Large intestine (tissue), 12 donors: ENCODE measurements at places on chromosomes 2 and 18.
A peak's percentile ranks its signal among the peaks of the same experiment; 100 is the strongest.

- H3K4me1 ChIP-seq, result no peaks in the 10 kb centered on the region
- DNase-seq, result no peak
- no peak overlapping the region for H3K4me3 ChIP-seq
- no peak overlapping the region for H3K27ac ChIP-seq
- peaks cover 5% of the 10 kb centered on the region for H3K36me3 ChIP-seq
- no peaks in the 10 kb centered on the region for H3K27me3 ChIP-seq
These were observed 46.7 kb downstream of the FANCL start for GRCh38 chr2:58194458-58194857.

DNA sequence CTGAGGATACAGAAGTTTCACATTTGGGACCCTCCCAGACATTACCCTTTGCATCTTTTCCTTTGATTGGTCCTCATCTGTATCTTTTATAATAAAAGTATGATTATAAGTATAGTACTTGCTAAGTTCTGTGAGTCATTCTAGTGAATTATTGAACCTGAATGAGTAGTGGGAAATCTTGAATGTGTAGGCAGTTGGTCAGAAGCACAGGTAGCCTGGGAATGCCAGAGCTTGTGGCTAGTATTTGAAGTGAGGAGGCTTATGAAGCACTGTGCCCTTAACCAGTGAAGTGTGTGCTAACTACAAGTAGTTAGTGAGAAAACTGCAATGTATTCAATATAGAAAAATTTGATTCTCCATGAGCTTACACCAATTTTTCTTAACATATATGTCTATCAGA lies 257.6 kb downstream of the GRB14 start:
- no peaks in the 10 kb centered on the region for H3K4me1 ChIP-seq
- H3K27ac ChIP-seq, result no peak overlapping the region
- no peak for DNase-seq
- H3K27me3 ChIP-seq, result no peaks in the 10 kb centered on the region

DNA sequence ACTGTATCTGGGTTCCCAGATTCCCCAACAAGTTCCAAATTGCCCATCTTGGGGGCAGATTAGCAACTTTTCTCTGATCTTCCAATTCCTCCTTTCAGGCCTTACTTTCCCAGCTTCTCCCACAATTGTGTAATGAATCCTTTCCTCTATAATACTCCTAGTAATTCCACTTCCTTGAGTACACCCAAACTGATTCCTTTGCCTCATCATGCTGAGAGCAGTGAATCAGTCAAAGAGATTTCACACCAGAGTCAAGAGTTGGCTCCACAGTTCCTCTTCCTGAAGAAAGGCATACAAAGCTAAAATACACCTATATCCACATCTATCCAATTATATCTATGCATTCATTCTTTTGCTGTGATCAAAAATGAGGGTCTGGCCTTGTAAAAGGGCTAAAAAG lies 28.6 kb upstream of the DAPL1 start:
- no peaks in the 10 kb centered on the region for H3K27me3 ChIP-seq
- no peaks in the 10 kb centered on the region for H3K36me3 ChIP-seq
- H3K27ac ChIP-seq, result no peak overlapping the region
- H3K4me1 ChIP-seq, result no peaks in the 10 kb centered on the region
- no peak for DNase-seq
- no peak overlapping the region for H3K4me3 ChIP-seq

GRCh38 chr2:38515155-38516074 lies 87.3 kb downstream of the HNRNPLL start:
- DNase-seq, result peak; percentile 30
- H3K4me3 ChIP-seq, result peak overlapping the region; percentile 5
- H3K27me3 ChIP-seq, result no peaks in the 10 kb centered on the region
- H3K27ac ChIP-seq, result peak overlapping the region; percentile 37
- no peaks in the 10 kb centered on the region for H3K36me3 ChIP-seq

GRCh38 chr2:64036034-64036705 lies 16.9 kb upstream of the VPS54 start:
- no peak overlapping the region for H3K27ac ChIP-seq
- no peaks in the 10 kb centered on the region for H3K27me3 ChIP-seq
- H3K36me3 ChIP-seq, result no peaks in the 10 kb centered on the region
- DNase-seq, result no peak

GRCh38 chr18:676069-676468 lies 18.6 kb downstream of the TYMS start:
- no peak overlapping the region for H3K4me3 ChIP-seq
- peaks cover 27% of the 10 kb centered on the region for H3K4me1 ChIP-seq
- H3K36me3 ChIP-seq, result peaks cover 86% of the 10 kb centered on the region
- no peaks in the 10 kb centered on the region for H3K27me3 ChIP-seq
- H3K27ac ChIP-seq, result no peak overlapping the region

DNA sequence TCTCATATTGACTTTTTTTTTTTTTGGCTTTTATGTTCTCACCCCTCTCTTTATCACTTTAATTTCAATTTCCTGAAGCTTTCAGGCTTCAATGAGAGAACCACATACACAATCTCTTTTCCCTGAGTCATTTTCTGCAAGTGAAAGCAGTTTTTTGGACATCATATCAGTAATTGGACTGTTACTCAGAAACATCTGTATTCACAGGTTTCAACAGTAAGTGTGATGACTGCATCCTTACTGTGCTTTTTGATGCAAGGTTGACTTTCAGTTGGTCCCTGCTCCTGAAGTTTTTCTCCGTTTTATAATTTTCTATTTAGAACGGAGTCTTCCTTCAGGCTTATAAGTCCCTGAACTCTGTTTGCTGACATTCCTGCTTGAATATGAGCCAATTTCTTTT lies 70.5 kb upstream of the CCBE1 start:
- H3K4me3 ChIP-seq, result no peak overlapping the region
- no peaks in the 10 kb centered on the region for H3K4me1 ChIP-seq
- no peaks in the 10 kb centered on the region for H3K36me3 ChIP-seq
- H3K27me3 ChIP-seq, result no peaks in the 10 kb centered on the region
- DNase-seq, result no peak

DNA sequence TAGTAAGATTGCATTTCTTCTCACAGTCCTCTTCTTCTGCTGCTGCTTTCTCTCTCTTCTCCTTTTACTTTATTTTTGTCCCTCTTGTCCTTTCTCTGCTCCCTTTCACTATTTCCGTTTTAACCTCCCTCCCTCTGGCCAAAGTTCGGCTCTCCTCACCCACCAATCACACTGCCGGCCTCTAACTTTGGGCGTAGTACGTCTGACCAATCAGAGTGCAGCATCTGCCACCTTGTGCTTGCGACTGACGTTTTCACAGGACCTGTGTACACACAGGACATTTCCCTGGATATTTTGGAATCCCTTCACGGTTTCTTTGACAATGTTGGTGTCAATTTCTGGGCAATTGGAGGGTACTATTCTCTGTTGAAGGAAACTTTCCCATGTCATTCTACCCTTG lies 22.6 kb upstream of the ICOS start:
- no peak for DNase-seq
- no peaks in the 10 kb centered on the region for H3K4me1 ChIP-seq
- H3K27me3 ChIP-seq, result no peaks in the 10 kb centered on the region
- no peak overlapping the region for H3K4me3 ChIP-seq

DNA sequence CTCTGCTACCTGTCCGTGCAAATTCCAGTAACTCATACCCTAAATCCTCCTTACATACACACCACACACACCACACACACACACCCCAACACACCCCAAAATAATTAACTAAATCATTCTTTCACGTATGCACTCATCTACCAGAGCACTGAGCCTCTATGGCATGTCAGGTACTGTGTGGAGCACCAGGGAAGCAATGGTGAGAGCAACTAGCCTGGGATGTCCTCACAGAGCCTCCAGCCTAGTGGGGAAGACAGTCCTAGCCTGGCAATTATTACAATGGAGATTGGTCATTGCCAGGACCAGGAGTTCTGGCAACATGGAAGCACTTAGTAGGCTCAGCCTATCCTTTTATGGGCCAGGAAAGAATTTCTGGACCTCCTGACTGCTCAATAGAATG lies 72.7 kb upstream of the LCLAT1 start:
- DNase-seq, result no peak
- H3K27ac ChIP-seq, result no peak overlapping the region
- H3K36me3 ChIP-seq, result no peaks in the 10 kb centered on the region
- H3K4me3 ChIP-seq, result no peak overlapping the region
- no peaks in the 10 kb centered on the region for H3K27me3 ChIP-seq

DNA sequence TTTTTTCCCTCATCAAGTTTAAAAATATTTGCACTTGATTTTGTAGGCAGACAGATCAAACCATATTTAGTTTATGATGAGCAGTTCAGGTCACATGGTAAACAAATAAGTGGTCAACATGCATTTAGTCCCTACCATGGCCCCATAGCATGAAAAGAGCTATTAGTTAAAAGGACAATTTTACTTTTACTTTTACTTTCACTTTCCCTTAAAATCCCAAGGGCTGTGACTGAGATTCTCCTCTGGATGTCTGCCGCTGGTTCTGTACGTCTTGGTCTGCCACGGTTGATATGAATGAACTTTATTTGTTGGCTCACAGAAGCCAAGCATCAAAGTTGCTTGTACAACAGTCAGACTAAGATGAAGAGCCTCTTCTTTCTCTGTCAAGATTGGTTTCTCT lies 626.2 kb upstream of the CDH7 start:
- H3K27ac ChIP-seq, result no peak overlapping the region
- DNase-seq, result no peak
- no peak overlapping the region for H3K4me3 ChIP-seq

DNA sequence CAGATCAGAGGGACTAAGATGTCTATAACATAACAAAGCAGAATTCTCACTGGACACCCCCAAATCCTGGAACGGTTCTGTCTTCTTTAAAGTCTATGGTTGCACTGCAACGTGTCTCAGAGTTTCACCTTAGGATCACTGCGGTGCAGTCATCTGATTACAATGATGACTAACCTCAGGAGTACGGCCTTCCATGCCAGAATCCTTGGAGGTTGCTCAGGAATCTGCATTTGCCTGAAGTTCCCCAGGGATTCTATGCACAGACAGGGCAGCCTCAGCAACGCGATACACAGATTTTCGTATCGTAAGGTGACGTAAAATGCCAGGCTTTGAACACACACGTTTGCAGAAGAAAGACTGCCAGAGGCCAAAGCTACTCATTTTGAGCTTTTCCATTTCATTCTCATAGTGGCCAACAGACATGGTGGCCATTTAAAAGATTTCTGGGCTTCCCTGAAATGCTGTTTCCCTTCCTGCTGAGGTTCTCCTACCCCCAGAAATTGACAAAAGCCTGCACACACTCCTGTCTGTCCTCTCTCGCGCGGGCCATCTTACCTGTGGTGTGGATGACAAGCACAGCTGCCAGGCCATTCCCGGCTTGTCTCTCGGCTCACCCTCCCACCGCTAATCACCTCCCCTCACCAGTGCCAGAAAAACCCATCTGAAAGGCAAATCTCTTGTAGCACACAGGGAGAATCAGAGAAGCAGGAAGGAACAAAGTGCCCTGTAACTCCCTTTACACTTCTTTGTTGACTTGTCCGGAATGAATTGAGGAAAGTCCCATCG lies 148.8 kb downstream of the ACKR3 start:
- peaks cover 15% of the 10 kb centered on the region for H3K4me1 ChIP-seq
- no peaks in the 10 kb centered on the region for H3K36me3 ChIP-seq
- no peaks in the 10 kb centered on the region for H3K27me3 ChIP-seq
- no peak overlapping the region for H3K27ac ChIP-seq

- H3K36me3 ChIP-seq, result peaks cover 19% of the 10 kb centered on the region
- H3K27me3 ChIP-seq, result peaks cover 41% of the 10 kb centered on the region
- H3K4me3 ChIP-seq, result peak overlapping the region; percentile 90
These were observed 514 bp downstream of the BCL2L11 start for GRCh38 chr2:111121028-111121827.

- H3K4me3 ChIP-seq, result no peak overlapping the region
- peaks cover 22% of the 10 kb centered on the region for H3K27me3 ChIP-seq
- DNase-seq, result no peak
- peaks cover 3% of the 10 kb centered on the region for H3K36me3 ChIP-seq
- H3K4me1 ChIP-seq, result no peaks in the 10 kb centered on the region
- no peak overlapping the region for H3K27ac ChIP-seq
These were observed 7.3 kb downstream of the DES start for GRCh38 chr2:219425238-219426067.

GRCh38 chr2:22134421-22134820 lies 1010.7 kb downstream of the TDRD15 start:
- no peaks in the 10 kb centered on the region for H3K4me1 ChIP-seq
- no peak overlapping the region for H3K27ac ChIP-seq
- no peak overlapping the region for H3K4me3 ChIP-seq
- no peak for DNase-seq
- no peaks in the 10 kb centered on the region for H3K36me3 ChIP-seq

DNA sequence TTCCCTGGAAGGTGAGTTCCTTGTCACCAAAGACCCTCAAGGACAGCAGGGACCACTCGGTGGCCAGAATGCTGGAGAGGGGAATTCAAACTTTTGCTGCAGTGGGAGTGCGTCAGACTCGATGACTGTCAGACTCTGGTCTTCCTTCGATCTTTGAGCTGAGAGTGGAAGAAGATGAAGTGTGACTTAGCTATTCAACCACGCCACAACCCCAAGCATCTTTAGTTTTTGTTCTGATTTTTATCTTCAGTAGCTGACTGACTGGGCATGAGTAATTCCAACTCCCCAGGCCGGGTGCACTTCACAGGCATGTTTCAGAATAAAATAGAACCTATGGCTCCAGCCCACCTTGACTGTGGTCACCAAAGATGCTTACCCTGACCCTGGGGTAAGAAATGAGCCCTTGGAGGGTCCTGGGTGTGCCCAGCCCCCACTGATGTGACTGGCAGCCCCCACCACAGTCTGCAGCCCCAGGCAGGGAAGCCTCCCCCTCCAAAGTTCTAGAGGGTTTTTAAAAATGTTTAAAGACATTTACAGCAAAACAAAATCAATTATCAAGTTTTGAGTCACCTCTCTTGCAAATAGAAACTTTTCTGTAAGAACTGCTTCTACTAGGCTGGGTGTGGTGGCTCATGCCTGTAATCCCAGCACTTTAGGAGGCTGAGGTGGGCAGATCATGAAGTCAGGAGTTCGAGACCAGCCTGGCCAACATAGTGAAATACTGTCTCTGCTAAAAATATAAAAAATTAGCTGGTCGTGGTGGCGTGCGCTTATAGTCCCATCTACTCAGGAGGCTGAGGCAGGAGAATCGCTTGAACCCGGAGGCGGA lies 24.9 kb upstream of the YWHAQ start:
- H3K4me1 ChIP-seq, result no peaks in the 10 kb centered on the region
- no peak for DNase-seq
- H3K27me3 ChIP-seq, result no peaks in the 10 kb centered on the region
- H3K27ac ChIP-seq, result no peak overlapping the region

- peaks cover 9% of the 10 kb centered on the region for H3K4me1 ChIP-seq
- H3K4me3 ChIP-seq, result peak overlapping the region; percentile 91
- H3K27ac ChIP-seq, result peak overlapping the region; percentile 59
- peaks cover 21% of the 10 kb centered on the region for H3K36me3 ChIP-seq
These were observed 2.1 kb downstream of the NABP1 start for GRCh38 chr2:191679818-191680600.

DNA sequence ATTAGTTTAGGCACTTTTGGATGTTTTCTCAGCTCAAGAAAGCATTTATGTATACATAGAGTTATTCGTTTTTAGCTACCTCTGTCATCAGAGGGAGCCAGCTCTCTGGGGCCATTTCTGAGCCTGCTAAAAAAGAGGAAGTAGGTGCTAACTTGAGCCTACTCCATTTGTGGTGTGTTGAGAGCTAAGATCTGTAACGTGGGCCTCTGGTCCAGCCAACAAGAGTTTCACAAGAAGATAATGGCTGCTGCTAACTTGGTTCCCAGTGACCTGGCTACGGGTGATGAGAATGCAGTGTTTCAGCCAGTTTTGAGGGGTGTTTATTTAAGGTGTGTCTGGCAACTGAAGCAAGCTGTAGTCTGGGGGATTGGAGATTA lies 182.5 kb downstream of the PRKCE start:
- no peak overlapping the region for H3K27ac ChIP-seq
- H3K4me1 ChIP-seq, result no peaks in the 10 kb centered on the region
- no peak overlapping the region for H3K4me3 ChIP-seq
- DNase-seq, result no peak
- no peaks in the 10 kb centered on the region for H3K27me3 ChIP-seq
